ENCODE measurements at places on chromosomes 16 and 17.
A peak's percentile ranks its signal among the peaks of the same experiment; 100 is the strongest.

- no peak for DNase-seq
Measured at GRCh38 chr16:69906838-69907401, 44.2 kb upstream of the CLEC18A start.

- DNase-seq = no peak
Measured at GRCh38 chr16:68481636-68482035, 33.3 kb upstream of the SMPD3 start.

- peak; percentile 24 for DNase-seq
Measured at GRCh38 chr16:75420987-75421819, 12.1 kb downstream of the CFDP1 start.

DNA sequence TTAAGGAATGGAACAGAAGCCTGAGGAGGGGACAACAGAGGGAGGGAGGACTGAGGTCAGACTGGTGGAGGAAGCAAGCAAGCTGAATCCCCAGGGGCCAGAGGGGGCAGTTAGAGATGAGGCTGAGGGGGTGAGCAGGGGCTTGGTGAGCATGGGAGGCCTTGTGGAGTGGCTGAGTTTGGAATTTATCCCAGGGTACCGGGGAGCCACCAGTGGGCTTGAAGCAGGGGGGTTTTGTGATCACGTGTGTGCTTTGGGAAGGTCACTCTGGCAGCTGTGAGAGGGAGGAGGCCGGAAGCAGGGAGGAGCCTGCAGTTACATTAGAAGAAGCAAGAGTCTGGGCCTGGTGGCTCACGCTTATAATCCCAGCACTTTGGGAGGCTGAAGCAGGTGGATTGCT, 9.8 kb upstream of the CTCF start:
- DNase-seq = no peak

DNA sequence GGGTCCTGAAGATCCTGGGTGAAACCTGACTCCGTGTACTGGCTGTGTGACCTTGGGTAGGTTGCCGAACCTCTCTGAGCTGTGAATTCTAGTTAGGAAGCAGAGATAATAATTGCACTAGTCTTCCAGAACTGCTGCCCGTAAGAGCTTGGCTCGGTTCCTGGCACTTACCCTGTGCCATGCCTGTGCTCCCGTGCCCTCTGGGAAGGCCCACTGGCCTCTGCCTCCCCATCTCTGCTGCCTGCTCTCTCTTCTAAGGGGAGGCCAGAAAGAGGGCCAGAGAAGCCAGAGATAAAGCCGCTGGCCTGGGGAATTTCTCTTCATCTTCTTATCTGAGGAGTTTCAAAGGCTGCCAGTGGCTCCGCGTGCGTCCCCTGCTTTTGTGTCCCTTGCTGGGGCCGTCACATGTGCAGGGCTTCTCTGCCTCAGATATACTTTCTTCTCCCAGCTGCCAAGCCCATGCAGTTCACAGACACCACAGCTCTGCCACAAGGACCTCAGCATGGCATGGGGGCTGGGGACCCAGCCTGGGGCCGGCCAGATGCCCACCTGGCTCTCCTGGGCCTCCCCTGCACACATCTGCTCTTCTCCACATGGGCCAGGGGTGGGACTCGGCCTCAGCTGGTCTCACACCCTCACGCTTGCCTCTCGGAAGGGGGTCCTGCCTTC, 145.2 kb downstream of the SDK2 start:
- no peak for DNase-seq

Measured in CD4-positive, alpha-beta T cell treated with Interleukin-6 at 100 ng/mL for 8 hours (primary cell).